ENCODE measurements at places on chromosomes 13 and 19.

GRCh38 chr19:55632463-55632834 lies 8.1 kb upstream of the ZNF784 start:
- DNase-seq = peak; percentile 97

DNA sequence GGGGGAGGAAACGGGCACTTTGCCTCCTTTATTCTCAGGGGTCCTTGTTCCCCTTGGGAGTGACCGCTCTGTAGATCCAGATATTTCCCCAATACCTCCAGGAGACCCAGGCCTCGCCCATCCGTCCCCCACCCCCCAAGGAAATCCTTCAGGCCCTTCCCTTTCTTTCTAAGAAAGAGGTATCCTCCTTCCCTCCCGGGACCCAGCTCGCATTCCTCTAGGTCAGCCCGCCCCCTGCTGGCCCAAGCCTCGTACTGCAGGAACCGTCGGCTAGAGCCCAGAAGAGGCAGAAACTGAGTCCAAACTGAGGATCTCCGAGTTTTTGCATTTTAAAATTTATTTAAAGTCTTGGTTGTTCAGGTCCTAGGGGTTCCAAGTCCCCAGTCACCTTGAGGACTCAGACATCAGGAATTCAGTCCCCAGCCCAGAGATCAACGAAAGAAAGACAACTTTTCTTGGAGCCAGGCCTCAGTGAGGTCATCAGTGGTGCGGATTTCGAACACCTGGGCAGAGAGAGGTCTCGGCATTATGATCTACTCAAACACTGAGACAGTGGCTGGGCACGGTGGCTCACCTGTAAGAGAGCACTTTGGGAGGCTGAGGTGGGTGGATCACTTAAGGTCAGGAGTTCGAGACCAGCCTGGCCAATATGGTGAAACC lies 7.5 kb upstream of the LRFN1 start:
- peak; percentile 88 for DNase-seq

GRCh38 chr19:58317476-58318072 lies 9.2 kb upstream of the ZSCAN22 start:
- DNase-seq = peak; percentile 64

DNA sequence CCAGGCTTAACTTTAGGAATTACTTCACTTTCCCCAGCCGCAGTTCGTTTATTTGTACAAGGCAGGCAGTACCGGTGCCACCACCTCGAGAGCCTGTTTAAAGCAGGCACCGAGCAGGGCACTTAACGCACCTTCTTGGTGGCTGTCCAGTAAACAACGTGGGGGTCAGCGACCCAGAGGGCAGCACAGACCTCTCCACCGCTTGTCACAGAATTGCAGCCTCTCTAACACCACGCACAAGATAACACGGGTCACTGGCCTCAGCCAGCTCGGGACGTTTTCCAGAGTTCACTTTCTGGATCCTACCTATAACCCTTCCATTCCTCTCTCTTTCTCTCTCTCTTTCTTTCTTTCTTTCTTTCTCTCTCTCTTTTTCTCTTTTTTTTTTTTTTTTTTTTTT lies 16.8 kb upstream of the ELAVL1 start:
- no peak for DNase-seq

DNA sequence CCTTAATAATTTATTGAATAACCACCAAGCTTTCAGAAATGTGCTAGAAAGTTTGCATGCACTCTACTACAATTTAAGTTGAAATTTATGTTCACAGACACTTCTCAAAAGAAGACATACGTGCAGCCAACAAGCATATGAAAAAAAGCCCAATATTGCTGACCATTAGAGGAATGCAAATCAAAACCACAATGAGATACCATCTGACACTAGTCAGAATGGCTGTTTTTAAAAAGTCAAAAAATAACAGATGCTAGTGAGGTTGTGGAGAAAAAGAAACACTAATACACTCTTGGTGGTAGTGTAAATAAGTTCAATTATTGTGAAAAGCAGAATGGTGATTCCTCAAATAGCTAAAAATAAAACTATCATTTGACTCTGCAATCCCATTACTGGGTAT lies 308.8 kb upstream of the PCDH9 start:
- no peak for DNase-seq

DNA sequence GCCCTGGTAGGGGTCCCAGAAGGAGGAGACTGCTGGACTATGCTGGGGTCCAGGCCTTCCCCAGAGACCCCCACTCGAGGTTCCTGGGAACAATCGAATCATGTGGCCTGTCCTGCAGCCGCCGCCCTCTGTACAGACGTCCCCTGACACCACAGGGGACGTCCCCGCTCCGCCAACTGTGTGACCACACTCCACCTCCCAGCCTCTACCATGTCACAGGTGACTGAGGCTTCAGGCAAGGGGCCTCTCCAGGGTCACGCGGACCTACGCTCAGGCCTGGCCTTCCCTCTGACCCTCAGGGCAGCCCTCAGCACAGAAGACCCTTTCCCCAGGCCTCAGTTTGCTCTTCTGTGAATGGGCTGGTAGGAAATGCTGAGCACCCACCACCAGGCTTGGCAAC lies 13.1 kb upstream of the TMEM161A start:
- no peak for DNase-seq

- DNase-seq = no peak
These were observed 752 bp downstream of the RPL18A start for GRCh38 chr19:17860331-17860992.
